ENCODE measurements at places on chromosomes 6 and 20.
A peak's percentile ranks its signal among the peaks of the same experiment; 100 is the strongest.

GRCh38 chr6:64538722-64539121 lies 903.1 kb downstream of the PHF3 start:
- no peak for DNase-seq

- DNase-seq: no peak
Measured at GRCh38 chr6:165571068-165571682, 91.9 kb downstream of the PDE10A start.

DNA sequence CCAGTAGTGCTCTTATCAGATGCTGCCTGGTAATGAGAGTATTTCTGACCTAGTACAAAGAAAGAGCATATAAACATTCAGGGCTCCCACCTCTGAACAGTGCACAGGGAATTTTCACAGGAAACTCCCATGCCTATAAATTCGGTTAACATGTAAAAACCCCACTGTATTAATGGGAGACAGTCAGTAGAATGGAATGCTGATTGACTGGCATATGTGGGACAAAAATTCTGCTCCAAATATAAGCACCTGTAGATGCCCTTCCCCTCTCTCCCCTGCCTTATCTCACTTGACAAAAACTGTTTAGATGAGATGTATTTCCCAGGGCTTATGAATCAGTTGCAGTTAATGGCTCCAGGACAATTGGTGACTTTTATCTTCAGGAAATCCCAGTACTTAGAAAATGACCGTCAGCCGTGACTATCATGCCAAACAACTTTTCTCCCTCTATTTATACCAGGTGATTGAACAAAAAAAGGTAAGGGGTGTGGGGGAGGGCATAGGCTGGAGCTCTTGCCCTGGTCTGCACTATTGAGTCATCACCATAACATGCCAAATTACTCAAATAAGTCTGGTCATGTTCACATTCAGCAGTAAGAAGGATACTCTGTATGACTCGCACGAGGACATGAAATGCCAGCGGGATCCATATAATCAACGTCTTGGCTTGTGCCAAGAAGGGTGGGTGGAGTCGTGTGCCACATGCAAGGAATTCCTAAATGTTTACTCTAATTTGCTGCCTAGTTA lies 176.4 kb upstream of the BMP2 start:
- no peak for DNase-seq

- no peak for DNase-seq
Measured at GRCh38 chr20:4130404-4131189, 115.2 kb upstream of the RNF24 start.

DNA sequence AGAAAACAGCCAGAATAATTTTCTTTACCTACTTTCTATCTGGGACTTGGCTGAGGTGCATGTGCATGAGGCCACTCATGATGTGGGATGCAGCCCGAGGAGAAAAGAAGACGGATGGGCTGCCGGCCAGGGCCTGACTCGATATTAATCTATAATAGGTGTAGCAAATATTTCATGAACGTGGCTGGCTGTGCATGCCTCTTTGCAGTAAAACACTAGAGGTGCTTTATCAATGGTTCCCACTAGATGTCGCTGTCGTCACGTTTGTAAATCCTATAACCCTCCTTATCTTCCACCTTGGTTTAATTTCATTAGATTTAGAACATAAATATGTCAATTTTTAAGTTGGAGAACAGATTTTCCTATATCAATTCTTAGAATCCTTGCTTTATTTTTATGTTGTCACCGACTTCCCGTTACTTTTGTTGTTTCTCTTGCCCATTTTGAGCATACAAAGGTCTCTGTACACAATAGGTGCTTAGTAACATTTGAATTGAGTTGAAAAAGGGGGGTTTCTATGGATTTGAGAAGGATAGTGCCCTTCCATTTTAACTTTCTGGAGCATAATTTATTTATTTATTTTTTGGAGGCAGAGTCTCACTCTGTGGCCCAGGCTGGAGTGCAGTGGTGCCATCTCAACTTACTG lies 19.6 kb upstream of the FERMT1 start:
- DNase-seq: peak; percentile 37

DNA sequence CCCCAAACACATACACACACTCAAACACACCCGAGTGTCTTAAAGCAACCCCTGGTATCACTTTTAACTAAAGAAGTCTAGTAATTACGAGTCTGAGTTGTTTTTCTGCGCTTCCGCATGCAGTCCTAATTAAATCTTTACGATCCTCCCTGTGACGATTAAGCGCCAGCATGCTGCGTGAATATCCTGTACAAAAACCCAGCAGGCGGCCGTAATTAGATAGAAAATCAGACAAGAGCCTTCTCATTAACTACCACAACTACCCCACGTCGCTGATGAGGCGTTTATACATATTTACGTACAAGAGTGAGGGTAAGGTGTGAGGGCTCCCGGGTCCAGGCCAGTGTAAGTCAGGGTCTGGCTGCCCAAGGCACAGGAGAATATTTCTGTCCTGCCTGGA lies 8.1 kb downstream of the TFAP2B start:
- DNase-seq: no peak
